Stimulated activated naive CD8-positive, alpha-beta T cell treated with anti-CD3 and anti-CD28 coated beads, Interleukin-15, Interleukin-2, amounts not matched to agents 100 U/mL and 50 U/mL, for 24 hours (primary cell): ENCODE measurements at places on chromosomes 7 and 10.

DNA sequence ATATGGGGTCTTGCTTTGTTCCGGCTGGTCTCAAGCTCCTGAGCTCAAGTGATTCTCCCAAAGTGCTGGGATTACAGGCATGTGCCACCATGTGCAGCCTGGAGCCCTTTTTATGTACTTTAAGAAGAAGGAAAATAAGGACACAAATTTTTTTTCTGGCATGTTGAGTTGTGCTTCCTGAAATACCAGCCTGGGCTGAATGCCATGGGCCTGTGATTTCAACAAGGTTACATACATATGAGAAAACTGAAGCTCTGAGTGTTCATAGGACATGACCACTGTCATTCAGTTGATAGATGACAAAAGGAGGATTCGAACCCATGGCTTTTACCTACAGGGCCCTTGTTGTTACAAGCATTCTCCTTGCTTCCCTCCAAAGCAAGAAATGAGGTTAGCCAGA lies 36.1 kb downstream of the ST8SIA6 start:
- no peak for DNase-seq

DNA sequence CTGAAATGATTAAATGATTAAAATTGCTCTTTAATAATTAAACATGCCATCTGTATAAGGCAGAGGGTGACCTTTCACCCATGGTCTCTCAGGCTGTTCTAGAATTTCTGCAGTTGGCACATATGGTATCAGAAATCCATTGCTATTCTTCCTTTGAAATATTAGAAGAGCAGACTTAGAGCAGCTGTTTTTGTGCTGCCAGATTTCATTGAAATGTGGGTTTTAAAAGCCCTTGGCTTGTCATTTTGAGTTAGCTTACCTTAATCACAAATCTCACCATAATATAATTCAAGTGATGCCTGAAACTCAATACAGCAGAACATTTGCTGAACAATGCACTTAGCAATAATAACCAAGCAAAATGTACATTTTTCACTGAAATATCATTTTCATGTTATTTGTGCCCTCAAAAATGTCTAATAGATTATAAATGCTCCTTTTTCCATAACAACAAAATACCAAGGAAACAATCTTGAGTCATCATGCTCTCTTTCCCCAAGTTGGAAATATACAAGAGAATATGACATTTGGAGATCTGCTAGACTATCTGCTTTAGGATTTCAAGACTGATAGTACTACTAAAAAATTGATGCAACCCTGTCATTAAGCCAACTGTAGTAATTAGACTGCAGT lies 16.1 kb upstream of the PTTG1IP2 start:
- DNase-seq, result no peak

- no peak for DNase-seq
These were observed 5.8 kb downstream of the CFAP69 start for GRCh38 chr7:90250601-90251303.

DNA sequence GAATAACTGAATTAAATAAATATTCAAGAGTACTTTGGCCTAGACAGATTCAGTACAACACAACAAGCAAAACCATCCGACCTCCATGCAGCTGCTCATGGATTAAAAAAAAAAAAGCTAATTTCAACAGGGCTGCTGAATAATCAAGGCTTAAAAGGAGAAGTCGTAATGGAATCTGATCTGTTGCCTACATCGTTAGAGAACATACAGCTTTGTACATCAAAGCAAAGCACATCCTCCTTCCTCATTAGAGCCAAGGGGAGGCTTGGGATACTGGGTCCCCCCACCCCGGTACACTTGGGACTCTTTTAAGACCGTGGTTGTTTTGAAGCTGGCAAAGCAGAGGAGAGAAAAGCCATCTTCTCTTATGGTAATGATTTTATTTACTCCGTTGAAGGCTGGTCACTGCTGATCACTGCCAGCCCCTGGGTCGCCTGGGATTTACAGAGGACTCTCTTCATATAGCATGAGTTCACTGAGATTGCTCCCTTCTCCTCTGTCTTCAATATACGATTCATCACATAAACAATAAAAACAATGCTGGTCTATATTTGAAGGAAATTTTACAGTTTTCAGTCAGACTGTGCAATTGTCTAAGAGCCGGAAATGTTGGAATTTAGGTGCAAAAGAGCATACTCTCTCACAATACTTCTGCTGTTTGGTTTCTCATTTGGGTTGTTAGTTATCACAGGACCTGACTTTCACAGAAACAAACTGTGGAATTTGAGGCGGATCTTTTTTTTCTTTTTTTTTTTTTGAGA lies 148.8 kb downstream of the FAM107B start:
- DNase-seq, result no peak

GRCh38 chr7:7426676-7427075 lies 109.0 kb downstream of the COL28A1 start:
- DNase-seq, result no peak

DNA sequence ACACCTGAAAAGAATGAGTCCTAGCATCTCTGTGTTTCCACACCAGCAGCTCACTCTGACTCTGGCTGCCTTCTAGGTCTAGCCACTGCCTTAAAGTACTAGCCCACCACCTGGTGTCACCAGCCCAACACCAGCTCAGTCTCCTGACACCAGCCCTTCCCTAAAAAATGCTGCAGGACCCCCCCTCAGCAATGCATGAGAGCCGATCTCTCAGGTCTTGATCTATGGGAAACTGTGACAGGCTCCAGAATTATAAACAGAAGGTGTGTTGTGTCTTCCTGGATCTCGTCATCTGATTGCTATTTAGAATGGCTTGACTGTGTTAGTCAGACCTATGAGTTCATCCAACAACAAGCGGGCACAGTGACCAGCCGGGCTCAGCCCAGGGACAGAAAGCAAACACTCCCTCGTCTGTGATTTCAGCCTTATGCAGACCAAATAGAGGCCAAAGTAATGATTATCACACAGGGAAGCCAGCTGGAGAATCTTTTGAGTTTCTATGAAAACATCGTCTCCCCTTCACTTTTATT lies 66.6 kb downstream of the CUBN start:
- DNase-seq, result no peak

- DNase-seq, result no peak
These were observed 29.4 kb downstream of the WDFY4 start for GRCh38 chr10:48714088-48714487.

DNA sequence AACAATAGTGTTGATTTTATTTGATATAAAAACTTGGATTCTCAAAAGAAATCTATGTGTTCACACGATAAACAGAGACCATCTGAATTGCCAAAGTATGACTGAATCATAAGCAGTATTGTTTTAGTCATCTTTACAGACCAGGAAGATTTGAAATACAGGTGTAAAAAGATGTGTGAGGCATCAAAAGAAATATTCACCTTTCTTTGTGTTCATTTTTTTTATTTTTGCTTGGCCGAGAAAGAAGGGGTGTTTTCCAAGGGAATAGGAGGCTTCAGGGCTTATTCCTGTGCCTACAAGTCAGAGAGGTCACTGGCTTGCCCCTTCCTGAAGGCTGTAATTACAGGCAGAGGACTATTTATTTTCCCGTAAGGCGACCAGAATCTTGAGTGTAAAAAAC lies 37.3 kb downstream of the MET start:
- DNase-seq, result no peak
